Stimulated activated CD4-positive, alpha-beta T cell treated with anti-CD3 and anti-CD28 coated beads, Interleukin-4, amount 100 ng/mL, for 4 hours (primary cell): ENCODE measurements at places on chromosomes 5 and 9.
A peak's percentile ranks its signal among the peaks of the same experiment; 100 is the strongest.

GRCh38 chr5:168316139-168316578 lies 24.7 kb downstream of the WWC1 start:
- no peak for DNase-seq

DNA sequence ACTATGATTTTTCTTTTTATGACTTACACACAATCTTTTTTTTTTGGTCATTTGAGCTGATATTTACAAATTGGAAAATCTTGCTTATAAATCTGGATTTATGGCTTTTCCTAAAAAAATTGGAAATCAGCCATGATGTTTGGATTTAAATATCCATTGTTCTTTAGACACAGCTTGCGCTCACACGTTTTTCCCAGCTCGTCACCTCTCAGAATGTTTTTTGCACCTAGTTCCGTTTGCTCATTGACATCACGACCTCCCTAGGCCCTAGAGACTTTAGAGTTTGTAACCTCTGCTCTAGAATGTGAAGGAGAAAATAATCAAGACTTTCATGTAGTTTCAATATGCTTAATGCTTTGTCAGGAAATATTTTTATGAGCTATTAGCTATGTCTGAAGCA lies 930.5 kb downstream of the TLE4 start:
- no peak for DNase-seq

GRCh38 chr5:103589357-103589756 lies 26.8 kb upstream of the NUDT12 start:
- no peak for DNase-seq

DNA sequence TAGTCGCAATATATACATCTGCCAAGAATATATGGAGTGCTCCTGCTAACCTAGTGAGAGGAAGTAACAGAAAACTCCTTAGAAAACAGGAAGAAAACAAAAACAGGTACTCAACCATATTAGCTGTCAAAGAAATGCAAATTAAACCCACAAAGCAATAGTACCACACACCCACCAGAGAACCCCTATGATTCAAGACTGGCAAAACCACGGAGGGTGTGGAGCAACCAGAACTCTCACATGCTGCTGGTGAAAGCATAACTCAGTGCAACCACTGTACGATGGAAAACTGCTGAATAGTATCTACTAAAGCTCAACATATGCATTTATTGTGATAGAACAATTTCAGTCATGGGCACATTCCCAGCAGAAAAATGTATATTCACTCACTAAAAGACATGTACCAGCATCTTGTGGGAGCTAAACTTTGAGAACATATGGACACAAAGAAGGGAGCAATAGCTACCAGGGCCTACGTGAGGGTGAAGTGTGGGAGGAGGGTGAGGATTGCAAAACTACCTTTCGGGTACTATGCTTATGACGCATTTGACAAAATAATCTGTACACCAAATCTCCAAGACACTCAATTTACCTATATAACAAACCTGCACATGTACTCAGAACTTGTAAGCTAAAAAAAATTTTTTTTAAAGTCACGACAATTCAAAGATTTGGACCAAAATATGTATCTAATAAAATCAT lies 34.0 kb downstream of the PTPN3 start:
- DNase-seq = no peak

DNA sequence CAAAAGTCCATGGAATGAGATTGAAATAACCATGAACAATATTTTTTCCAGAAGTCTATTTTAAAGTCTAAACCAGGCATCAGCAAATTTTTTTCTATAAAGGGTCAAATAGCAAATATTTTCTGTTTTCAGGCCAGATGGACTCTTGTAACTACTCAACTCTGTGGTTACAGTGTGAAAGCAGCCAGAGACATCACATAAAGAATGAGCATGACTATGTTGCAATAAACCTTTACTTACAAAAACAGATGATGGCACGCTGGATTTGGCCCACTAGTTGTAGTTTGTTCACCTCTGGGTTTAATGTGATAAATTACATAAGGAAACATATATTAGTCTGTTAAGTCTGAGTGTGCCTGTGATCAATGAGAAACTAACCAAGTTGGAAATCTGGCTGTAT lies 319.2 kb downstream of the TRPM3 start:
- no peak for DNase-seq

GRCh38 chr9:74887041-74887980 lies at the start of gene TRPM6:
TSS of gene TRPM6 (minus strand) at chr9:74887921. CDS start at chr9:74887856, 65 bp downstream.
- DNase-seq = peak; percentile 21

DNA sequence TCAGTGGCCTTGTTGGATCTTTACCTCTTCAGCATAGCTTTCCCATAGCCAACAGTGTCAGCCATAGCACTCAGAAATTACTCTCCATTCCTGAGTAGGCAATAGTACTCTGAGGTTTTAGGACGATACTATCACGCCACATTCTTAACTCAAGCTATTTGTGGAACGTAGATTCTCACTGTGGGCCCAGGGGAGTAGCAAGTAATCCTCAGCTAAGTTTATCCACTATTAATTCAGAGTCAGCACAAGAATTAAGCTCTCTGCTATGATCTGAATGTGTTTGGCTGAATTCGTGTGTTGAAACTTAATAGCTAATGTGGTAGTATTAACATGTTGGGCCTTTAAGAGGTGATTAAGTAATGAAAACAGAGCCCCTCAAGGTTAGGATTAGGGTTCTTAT lies 858.8 kb upstream of the NUDT12 start:
- no peak for DNase-seq

DNA sequence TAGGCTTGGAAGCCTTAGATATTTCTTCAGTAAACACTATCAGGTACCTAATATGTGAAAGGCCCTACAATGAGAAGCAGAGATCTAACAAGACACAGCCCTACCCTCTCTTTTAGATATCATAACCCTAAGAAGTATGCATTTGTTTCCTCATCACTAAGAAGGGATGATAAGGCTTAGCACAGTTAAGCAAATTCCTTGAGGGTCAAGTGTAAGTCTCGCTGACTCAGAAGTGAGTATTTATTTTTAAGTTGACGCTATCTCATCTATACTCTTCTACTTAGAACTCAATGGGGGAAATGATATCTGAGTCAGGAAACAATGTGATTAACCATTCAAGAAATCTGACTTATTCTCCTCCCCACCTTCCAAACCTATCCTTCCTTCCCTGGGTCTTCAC lies 149.7 kb downstream of the ESM1 start:
- DNase-seq = no peak

DNA sequence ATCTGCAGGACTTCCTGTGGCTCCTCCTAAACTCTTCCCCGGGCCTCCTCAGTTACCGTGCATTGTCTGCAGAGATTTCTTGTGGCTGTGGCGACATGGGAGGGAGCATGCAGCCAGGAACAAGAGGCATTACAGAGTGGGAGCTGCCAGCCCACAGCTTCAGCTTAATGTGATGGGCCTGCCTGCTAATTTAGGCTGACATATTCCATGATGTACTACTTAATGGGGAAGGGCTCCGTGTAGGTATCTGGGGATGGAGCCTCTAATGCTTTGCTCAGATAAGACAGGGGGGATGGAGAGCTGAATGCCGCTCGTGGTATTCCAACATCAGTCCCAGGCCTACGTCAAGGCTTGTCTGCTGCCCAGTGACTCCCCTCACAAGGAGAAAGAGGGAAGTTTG lies 137.6 kb upstream of the GPR151 start:
- DNase-seq = no peak

DNA sequence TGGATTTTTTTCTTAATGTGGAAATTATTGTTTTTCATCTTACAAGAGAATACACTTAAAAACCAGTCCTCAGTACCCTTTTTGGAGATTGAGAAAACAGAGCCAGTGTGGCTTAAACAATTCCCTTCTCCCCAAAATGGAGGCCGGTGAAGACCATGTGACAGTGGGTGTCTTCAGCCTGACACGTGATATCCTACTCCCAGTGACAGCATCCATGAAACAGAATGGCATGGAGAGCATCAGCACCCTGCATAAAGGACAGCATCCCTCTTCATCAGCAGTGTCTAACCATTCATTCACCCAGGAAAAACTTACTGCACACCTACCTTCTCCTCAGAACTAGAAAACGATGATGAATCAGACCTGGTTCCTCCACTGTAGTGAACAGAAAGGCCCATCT lies 103.4 kb upstream of the RAI14 start:
- no peak for DNase-seq

DNA sequence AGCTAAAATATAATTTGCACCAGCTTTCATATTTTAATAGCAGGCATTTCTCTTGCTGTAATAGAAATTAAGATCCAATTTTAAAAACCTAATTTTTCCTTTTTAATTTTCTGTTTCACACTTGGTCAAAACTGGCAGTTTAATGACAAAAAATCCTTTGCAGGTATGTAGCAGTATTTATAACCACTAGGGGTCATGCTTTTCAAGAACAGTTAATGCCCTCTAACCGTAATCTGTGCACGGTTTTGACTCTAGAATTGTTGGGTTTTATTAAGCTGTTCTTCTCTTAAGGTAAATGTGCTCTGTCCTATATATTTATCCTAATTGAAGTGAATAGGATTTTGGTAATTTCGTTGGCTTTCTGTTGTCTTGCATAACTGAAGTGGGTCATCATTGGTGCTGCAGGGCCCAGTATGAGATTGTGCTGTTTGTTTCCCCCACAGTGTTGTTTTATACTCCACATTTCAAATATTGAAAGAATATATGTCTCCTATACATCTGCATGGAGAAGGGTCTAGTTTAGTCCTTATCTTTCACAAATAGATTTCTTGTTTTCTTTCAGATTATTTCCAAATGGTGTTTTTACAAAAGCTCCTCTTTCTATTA lies 107.4 kb downstream of the SCAMP1 start:
- no peak for DNase-seq

GRCh38 chr5:98916540-98916939 lies 12.3 kb downstream of the CHD1 start:
- DNase-seq = no peak

DNA sequence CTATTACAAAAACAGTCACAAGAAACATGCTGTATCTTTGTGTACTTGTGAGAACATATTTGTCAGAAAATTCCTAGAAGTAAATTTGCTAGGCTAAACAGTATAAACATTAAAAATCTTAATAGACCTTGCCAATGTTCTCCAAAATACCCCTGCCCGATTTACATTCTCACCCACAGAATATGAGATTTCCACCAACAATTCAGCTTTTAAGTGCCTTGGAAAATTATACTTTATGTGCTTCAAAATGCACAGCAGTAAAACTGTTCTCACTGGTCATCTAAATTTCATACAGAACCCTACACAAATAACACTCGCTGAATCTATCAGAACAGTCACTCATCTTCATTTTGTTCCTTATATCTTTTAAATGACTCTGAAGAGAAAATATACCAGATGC lies 5.5 kb downstream of the MLLT3 start:
- no peak for DNase-seq

- DNase-seq = no peak
Observed at GRCh38 chr5:136054142-136055019, 25.6 kb downstream of the TGFBI start.

- no peak for DNase-seq
Observed at GRCh38 chr5:135650081-135650480, 71.3 kb upstream of the CXCL14 start.

GRCh38 chr5:141919218-141920119 lies 4.2 kb upstream of the DELE1 start:
- no peak for DNase-seq

DNA sequence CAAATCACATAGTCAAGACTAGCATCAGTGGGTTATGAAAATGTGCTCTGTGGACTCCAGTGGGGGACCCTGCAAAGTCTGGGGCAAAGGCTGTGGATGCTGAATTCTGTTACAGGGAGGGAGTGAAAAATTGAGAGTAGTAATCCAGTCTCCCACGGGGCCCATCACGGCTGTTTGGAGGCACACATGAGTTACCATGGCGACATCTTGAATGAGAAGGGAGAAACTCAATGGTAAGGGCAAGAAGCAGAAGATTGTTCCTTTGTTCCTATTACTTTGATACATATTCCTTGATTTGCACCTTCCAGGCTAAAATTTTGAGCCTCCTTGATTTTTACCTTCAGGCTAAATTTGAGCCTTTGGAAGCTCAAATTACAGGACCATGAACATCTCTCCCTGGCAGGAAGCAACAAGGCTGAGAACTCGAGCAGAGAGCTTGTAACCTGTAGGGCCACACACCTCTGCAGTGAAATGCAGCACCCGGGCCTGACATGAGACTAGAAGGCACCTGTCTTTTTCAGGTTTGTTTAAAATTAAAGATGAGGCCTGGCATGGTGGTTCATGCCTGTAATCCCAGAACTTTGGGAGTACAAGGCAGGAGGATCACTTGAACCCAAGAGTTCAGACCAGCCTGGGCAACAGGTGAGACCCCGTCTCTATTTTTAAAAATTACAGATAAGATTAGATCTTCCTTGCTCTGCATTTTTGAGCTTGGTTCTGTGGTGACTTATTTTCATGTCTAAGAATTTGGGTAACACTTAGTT lies 31.0 kb upstream of the ZFR start:
- no peak for DNase-seq

DNA sequence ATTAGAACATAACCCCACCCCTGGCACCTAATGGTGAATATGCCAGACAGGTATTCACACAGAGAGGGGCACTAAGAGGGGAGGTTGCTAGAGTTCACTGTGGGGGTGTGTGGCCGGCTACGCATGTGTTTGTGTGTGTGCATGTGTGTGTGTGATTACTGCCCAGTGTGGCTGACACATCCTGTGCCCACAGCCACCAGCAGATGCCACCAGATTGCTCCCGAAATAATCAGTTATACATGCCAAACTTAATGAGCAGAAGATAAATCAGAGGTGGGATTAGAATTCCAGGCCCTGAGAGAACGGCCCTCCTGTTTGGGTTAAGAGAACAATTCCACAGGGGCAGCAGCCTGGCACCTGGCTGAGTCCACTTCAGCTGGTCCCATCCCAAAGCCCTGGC lies 91.8 kb upstream of the TBCA start:
- no peak for DNase-seq

DNA sequence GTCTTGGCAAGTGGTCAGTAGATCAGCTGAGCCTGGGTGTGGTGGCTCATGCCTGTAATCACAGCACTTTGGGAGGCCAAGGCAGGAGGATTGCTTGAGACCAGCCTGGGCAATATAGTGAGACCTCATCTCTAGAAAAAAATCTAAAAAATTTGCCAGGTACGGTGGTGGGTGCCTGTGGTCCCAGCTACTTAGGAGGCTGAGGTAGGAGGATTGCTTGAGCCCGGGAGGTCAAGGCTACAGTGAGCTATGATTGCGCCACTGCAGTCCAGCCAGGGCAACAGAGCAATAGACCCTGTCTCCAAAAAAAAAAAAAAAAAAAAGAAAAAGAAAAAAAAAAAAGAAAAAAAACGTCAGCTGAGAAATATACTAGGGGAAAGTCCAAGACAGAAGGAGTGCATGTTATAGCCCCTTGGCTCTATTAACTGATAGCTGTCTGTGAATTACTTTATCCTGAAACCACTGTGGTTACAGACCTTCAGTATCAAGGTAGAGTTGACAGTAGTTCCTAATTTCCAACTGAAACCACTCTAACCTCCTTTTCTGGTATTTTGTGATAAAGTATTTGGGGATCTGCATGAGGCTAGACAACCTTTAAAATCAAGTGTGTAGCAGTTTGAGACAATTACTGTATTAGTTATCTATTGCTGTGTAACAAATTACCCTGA lies 2.3 kb upstream of the INIP start:
- DNase-seq = no peak

DNA sequence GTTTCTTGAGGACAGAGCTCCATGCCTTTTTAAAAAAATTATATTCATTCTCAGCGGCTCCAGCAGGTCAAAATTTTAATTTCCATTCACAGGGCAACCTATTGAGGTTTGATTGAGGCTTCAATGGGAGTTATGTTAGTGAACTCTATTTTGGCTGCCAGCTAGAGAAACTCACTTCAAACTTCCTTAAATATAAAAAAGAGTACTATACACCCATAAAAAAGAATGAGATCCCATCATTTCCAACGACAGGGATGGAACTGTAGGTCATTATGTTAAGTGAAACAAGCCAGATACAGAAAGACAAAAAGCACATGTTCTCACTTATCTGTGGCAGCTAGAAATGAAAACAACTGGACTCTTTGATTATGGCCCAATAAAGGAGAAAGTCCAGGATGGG lies 176.8 kb upstream of the IL12B start:
- DNase-seq = no peak
